ENCODE measurements at places on chromosomes 11 and 22.

- DNase-seq: peak; percentile 77
These were observed 1.1 kb downstream of the UBASH3B start for GRCh38 chr11:122656631-122657101.

DNA sequence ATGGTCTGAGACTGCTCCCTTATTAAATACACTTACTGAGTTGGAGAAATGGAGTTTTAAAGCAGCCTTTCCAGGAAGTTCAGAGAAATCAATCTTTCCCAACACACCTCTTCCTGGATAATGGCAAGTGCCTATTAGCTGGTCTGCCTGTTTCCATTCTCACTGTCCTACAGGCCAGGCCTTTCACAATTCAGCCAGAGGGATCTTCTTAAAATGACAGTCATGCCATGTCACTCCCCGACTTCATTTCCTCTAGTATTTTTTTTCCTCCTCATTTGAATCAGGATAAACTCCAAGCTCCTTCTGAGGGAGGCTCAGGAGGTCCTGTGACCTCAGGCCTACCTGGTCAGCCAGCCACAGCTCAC lies 62.6 kb downstream of the FDX1 start:
- DNase-seq: no peak

GRCh38 chr11:2808850-2809846 lies 76.4 kb downstream of the CDKN1C start:
- peak; percentile 55 for DNase-seq

GRCh38 chr11:61602775-61603569 lies 22.1 kb upstream of the SYT7 start:
- no peak for DNase-seq

- no peak for DNase-seq
These were observed 44.0 kb upstream of the NOX4 start for GRCh38 chr11:89535221-89535620.

DNA sequence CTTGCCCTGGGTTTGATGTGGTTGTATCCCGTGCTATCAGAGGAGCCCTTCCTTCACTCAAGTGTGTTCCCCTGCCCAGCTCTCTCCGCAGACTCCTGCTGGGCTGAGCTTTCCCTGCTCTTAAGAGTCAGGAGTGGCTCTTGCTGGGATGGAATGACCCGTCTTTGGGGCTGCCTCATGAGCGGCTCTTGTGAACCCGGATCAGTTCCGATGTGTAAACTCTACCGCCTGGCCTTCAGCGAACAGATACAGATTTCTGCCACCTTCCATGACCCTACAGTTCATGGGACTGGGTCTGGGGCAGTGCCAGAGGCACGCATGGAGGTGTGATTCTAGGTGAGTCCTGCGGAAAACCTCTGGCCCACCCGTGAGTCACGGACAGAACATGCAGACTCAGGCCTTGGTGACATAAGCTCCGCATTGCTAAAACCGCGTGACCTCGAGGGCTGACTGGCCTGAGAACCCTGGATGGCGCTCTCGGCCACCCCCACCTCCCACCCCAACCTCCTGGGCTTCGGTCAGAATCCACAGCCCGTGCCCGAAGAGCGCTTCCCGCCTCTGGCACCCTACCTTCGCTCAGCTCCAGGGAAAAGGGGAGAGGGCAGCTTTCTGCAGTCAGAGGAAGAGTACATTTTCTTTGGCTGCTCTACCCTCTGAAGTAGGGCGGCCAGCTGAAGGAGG lies 1.3 kb upstream of the ZBTB16 start:
- no peak for DNase-seq

- no peak for DNase-seq
These were observed 5.4 kb downstream of the RNF121 start for GRCh38 chr11:71934213-71934612.

DNA sequence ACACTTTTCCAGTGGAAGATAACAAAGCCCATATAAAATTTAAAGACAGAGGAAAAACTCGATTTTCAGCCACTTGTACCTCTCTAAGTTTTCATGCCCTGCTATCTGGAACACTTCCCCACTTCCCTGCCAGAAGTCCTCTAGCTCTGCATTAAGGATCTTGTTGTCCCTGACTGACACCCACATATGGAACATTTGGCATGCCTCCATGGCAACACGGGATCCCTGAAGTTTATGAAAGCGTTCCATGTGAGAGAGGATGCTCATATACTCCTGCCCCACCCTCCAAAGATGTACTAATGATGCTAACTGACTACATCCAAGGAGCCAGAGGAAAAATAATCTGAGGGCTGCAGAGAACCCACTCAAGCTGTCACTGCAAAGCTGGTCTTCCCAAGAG lies 8.8 kb upstream of the C11orf91 start:
- no peak for DNase-seq

- DNase-seq: no peak
These were observed 13.7 kb upstream of the PPARA start for GRCh38 chr22:46136486-46137217.

- DNase-seq: no peak
These were observed 56.3 kb downstream of the LRRC74B start for GRCh38 chr22:21101877-21102638.

- no peak for DNase-seq
These were observed 472.9 kb downstream of the SOX6 start for GRCh38 chr11:15883455-15883920.

- DNase-seq: no peak
These were observed 15.7 kb downstream of the TESMIN start for GRCh38 chr11:68735646-68736045.

DNA sequence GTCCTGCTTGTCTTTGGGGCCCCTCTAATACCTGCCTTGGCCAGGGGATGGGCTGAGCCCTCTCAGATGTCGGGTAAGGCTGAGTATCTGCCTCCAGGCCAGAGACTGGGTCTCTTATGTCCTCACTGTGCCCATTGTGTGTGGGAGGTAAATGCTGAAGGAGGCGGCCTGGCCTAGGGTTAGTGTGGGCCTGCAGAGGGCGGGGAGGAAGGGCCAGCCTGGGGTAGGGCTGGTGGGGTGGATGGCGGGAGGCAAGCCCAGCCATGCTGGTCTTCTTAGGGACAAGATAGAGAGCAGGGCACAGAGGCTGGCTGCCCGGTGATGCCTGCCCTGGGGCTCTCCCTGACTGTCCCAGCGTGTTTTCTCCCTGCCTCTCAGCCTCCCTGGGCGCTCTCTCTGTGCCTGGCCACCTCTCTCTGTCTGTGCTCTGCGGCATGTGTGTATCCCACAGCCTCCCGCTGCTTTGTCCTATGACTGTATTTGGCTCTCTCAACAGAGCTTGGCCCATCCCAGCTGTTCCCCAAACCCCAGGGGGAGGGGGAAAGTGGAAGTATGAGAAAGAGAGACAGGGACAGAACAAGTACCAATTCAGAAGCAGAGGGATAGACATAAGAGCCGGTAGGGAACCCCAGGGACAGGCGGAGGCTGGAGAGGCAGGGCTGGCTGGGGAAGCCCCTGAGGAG lies 57.0 kb downstream of the PDE2A start:
- no peak for DNase-seq

DNA sequence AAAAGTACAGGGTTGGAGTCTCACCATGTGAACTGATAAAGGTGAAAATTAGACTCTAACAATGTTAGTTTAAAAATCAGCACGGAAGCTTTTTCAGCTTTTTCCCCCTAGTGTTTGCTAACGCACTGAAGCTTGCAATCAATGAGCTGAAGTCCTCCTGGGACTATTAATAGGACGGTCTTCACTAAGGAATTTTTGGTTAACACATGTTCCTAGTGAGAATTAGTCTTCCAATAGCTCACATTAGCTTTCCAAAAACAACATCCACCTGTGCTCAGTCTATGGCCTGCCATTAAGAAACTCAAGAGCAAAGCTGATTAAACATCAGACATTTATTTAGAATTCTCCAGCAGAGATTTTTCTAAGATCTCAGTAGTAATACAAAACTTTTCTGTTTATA lies 26.7 kb upstream of the DDI1 start:
- DNase-seq: no peak

DNA sequence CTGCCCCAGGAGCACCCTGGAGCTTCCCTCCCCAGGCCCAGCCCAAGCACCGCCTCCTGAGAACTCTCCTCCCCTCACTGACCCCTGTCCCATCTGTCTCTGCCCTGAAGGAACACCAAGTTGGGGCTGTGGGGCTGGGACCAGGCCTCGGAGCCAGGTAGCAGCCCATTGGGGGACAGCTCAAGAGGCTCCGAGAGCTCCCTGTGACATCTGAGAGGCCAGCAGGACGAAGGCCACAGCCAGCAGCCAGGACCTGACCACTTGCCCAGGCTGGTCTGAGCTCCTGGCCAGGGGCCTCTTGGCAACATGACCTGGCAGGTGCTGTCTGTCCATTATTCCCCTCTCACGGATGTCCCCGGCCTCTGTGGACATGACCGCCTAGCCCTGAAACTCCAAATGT lies 33.7 kb downstream of the IGF2 start:
- peak; percentile 52 for DNase-seq

- no peak for DNase-seq
These were observed 83.9 kb downstream of the OR5AK2 start for GRCh38 chr11:57072640-57073039.

DNA sequence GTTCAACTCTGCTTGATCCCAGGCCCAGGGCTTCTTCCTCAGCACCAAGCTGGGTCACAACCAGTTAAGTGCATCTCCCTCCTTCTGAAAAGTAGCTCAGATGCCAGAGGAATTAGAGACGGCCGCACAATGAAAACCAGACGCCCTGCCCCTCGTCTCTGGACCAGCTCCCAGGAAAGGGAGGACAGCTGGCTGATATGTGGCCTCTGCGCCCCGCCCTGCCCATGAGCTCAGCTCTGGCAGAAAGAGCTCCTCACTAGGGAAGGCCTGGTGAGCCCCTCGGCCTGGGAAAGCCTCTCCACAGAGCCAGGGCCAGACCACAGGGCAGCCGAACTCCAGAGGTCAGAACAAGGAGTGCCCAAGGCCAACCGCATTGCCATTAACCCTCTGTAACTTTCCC lies 18.1 kb upstream of the SCGB1A1 start:
- peak; percentile 90 for DNase-seq

GRCh38 chr11:12196308-12196707 lies 85.9 kb downstream of the MICAL2 start:
- DNase-seq: no peak

DNA sequence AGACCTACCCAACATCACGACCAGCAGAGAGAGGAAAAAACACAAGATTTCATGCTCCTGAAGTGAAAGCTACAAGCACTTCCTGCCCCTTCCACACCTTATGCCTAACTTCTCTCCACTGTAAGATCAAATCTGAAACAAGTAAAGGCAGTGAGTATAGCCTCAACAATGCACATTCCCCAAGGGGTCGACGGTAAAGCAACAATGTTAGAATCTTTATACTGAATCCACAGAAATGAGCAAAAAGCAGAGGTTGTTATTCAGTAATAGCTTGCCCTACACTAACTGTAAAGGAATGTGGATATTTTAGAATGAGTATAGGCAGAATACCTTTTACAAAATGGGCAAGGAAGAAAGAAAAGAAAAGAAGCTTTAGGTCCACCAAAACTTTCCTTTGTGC lies 15.6 kb downstream of the ARFGAP3 start:
- no peak for DNase-seq

DNA sequence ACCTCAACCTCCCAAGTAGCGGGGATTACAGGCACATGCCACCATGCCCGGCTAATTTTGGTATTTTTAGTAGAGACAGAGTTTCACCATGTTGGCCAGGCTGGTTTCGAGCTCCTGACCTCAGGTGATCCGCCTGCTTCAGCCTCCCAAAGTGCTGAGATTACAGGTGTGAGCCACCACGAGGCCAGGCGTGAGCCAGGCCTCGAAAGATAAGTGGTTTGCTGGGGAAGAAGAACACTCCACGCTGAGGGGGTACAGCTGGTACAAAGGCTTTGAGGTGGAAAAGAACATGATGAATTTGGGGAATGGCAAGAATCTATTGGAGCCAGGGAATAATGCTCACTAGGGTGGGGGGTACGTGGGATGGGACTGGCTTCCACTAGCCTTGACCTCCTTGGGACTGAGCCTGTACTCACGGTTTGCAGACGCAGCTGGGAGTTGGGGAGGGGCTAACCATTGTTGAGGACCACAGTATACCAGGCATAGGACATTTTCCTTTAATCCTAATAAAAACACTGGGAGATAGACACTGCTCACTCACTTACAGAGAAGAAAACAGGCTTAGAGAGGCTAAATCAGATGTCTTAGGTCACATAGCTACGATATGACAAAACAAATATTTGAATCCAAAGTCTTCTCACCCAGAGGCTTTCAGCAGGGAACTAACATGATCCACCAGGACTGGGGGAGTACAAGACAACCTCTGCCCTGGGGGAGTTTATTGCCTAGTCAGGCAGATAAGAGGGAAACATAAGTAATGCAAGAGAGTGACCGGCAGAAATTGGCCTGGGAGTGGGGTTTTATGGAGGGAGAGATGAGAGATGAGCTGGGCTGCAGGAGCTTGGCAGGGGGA lies 4.9 kb downstream of the SLCO2B1 start:
- DNase-seq: no peak

DNA sequence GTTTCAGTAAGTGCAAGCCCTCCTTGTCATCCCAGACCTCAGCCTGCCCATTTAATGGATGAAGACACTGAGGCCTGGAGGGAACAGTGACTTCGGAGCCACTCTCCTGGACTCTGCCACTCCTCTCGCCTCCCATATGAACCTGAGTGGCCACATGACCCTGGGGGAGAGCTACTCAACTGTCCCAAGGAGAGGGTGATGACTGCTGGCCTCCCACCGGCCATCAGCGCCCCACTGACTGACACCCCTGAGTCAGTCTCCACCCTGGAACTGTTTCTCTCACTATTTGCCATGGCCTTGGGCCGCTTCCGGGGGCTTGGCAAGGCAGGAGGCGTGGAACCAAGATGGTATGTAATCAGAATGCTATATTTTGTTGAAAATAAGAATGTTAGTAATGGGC lies 17.1 kb downstream of the LRP5 start:
- peak; percentile 59 for DNase-seq

- DNase-seq: no peak
These were observed 168.6 kb upstream of the UBASH3B start for GRCh38 chr11:122486793-122487495.

- no peak for DNase-seq
These were observed 134.9 kb downstream of the METTL15 start for GRCh38 chr11:28243061-28243460.

DNA sequence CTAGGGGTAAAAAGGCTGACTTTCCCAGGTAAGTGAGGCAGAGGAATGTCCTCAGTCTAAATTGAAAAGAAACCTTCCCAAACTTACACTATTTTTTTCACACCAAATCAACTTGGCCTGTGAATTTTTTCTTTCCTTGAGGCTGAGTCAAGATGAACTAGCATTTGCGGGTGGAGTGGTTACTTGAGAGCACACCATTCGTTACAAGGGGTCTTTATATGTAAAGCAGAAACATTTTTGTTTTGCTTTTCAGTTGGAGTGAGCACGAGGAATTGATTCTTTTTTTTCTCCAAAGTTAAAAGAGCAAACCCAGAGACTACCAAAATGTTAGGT lies 36.4 kb downstream of the MAML2 start:
- no peak for DNase-seq

GRCh38 chr22:35229865-35230264 lies 27.4 kb upstream of the HMGXB4 start:
- DNase-seq: no peak

GRCh38 chr22:27983361-27983791 lies 64.3 kb upstream of the PITPNB start:
- no peak for DNase-seq

- DNase-seq: no peak
These were observed 36.0 kb upstream of the PICK1 start for GRCh38 chr22:38021206-38021605.
